ENCODE measurements at places on chromosomes 16 and 17.
A peak's percentile ranks its signal among the peaks of the same experiment; 100 is the strongest.

GRCh38 chr17:45190503-45191255 lies 29.0 kb downstream of the HEXIM2 start:
- no peak for DNase-seq

DNA sequence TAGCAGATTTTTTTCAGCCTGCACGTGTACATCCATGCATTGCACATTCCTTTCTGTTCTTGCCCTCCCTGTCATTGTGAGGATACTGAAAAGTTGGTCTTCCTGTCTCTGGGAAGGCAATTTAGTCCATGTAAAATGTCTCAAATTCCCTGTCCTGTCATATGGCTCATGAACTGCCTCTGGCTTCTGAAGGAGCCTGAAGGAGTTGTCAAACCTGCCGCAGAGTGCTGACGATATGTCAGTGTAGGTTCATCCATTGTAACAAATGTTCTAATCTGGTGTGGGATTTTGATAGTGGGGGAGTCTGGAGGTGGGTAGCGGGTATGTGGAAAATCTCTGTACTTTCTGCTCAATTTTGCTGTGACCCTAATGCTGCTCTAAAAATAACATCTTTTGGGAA lies 59.6 kb downstream of the YPEL2 start:
- no peak for DNase-seq

GRCh38 chr17:34542700-34543336 lies 36.6 kb upstream of the TMEM132E start:
- no peak for DNase-seq

DNA sequence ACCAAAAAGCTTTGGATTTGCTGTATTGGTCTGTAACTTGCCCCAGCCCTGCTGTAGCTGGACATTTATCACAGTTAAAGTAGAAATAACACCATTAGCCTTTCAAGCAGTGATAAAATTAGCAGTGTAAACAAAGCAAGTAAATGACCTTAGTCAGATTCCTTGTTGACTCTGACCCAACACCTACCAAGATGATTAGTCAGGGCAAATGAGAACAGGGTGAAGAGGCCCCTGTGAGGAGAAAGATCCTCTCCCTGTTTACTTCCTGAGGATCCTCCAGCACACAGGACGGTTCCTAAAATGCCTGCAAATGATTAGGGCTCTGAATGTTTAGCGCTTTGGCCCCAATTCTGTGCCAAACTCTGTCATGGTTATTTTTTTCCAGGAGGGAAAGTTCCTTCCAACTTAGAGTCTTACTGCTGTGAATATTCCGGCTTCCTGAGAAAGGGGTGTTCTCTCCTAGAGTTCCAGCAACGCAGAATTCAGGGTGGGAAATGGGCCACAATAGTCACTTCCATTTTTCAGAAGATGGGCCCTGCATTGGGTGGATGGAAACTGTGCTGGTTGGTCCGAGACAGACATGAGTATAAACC lies 259.0 kb upstream of the MYOCD start:
- no peak for DNase-seq

DNA sequence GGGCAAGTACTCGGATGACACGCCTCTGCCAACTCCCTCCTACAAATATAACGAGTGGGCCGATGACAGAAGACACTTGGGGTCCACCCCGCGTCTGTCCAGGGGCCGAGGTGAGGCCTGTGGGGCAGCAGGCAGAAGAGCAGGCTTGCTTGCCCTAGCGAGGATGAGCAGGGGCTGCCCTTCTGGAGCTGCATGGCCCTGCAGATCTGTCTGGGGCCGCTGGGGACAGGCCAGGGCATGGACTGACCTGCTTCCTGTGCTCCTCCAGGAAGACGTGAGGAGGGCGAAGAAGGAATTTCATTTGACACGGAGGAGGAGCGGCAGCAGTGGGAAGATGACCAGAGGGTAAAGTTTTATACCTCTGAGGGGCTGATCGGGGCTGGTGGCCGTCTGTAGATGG lies 5.3 kb downstream of the DHX38 start:
- no peak for DNase-seq

GRCh38 chr17:56913353-56913866 lies 439 bp downstream of the TRIM25 start:
- DNase-seq: peak; percentile 27

DNA sequence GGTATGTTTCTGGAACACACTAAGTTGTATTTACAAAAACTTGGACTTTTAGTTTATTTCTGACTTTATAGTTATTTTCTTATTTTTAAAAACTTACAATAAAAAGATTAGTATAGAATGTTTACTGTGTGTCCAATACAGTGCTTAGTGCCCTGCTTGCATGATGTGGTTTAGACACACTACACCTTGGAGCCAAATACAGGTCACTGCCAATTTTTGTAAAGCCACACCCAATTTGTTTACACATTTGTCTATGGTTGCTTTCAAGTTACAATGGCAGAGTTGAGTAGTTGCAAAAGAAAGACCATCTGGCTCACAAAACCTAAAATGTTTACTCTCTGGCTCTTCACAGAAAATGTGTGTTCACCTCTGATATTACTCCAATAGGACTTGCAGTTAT lies 807.1 kb downstream of the KCNJ2 start:
- DNase-seq: no peak

DNA sequence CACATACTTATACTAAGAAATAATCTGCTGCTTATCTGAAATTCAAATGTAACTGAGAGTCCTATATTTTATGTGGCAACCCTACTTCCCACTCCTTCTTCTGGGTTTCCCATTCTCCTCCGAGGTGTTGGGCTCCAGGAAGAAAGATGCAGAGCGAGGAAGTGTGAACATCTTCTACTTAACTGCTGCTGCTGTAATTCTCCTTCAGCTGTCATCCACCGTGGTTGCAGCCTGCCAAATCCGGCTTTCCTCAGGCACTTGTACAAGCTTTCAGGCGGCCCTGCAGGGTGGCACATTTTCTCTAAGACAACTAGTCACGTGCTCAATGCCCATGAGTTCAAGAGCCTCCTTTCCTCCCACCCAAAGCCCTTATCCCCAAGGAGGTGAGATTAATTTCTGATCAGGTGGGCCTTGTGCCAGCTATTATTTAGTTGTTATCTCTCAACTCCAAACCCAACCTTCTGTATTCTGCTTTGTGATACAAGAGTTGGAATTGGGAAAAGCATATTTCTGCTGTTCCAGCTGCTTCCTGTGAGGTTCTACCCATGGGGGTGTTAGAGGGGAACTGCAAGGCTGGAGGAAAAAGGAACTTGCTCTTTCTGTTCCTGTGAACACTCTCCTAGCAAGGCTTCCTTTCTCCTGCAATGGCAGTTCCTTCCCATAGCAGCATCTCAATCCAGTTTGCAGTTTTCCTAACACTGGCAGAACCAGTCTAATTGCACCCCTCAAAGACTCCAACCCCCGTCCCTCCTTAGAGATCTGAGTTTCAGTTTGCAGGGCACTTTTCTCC lies 67.6 kb upstream of the RBBP6 start:
- no peak for DNase-seq

DNA sequence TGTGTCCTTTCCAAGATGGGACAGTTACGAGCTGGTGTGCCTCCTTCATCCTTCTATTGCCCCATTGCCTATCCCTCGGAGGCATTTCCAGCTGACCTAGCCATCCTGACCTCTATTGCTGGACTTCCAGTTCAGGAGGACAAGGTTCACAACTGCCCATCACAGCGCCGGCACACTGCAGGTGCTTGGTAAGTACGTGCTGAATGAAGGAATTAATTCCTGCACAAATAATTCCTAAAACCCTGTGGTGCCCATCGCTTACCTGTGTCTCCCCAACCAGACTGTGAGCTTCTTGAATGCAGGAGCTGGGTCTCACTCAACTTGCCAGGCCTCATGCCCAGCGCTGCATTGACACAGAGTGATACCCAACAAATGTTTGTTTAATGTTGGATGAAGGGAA lies 13.0 kb downstream of the ALOX15B start:
- DNase-seq: no peak
